Diencephalon (tissue), 1 donor: ENCODE measurements at places on chromosomes 7 and 10. TPM values are rescaled to one million over a fixed set of nuclear protein-coding genes. Genes with fewer than 3 reads are reported as not detected.

Gene CPN1
- total RNA-seq, result not detected

Gene OR2A7
- total RNA-seq, result 0.69 TPM

Gene SAMD9
- 3.2 TPM for total RNA-seq

Gene ITPRID1
- 0.23 TPM for total RNA-seq

Gene AKR1C8
- total RNA-seq, result not detected

Gene HECW1
- total RNA-seq, result 48.0 TPM

Gene RSBN1L
- 62.5 TPM for total RNA-seq

Gene TACC2
- 21.2 TPM for total RNA-seq

Gene TSPAN33
- total RNA-seq, result 14.5 TPM

Gene PDE1C
- total RNA-seq, result 19.6 TPM

Gene IL6
- not detected for total RNA-seq

Gene TRPV6
- total RNA-seq, result under 0.01 TPM

Gene LRRC18
- 0.23 TPM for total RNA-seq
